ENCODE measurements at places on chromosomes 11 and 22. TPM values are rescaled to one million over a fixed set of nuclear protein-coding genes. Genes with fewer than 3 reads are reported as not detected.

DNA sequence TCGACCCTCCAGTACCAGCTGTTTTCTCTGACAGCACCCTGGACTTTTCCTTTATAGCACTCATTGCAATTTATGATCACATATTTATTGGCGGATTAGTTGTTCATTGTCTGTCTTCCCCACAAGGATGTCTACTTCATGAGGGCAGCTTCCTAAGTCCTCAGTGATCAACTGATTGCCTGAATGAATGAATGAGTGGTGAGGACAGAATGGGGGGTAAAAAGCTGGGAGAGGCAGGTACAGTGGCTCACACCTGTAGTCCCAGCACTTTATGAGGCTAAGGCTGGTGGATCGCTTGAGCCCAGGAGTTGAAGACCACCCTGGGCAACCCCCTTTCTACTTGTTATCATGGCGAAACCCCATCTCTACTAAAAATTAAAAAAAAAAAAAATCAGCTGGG is 11.1 kb upstream of the SOX10 start:
- H3K4me1 ChIP-seq: peaks cover 29% of the 10 kb centered on the region
- H3K27ac ChIP-seq: no peak overlapping the region
- no peak for DNase-seq

- peaks cover 55% of the 10 kb centered on the region for H3K4me1 ChIP-seq
- peak overlapping the region; percentile 37 for H3K27ac ChIP-seq
- no peaks in the 10 kb centered on the region for H3K27me3 ChIP-seq
Observed at GRCh38 chr11:67466367-67466766, 2.7 kb downstream of the TMEM134 start.

DNA sequence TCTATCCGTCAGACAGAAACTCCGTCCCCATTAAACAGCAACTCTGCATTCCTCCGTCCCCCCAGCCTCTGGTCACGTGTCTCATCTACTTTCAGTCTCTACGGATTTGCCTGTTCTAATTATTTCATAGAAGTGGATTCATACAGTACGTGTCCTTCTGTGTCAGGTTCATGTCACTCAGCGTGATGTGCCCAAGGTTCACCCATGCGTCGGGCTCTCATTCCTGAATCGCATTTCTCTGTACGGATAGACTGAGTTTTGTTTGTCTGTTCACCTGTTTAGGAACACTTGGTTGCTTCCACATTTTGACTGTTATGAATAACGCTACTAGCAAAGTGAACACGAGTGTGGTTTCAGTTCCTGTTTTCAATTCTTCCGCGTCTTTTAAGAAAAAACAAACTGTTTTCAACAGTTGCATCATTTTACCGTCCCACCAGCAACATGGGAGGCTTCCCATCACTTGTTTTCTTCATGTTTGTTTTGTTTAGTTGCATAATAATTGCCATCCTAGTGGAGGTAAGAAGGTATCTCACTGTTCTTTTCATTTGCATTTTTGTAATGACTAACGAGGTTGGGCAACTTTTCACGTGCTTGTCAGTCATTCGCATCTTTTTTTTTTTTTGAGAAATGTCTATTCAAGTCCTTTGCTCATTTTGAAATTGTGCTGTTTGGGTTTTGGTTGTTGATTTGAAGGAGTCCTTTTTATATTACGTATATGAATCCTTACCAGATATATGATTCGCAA is 8.9 kb upstream of the NLRP6 start:
- no peaks in the 10 kb centered on the region for H3K36me3 ChIP-seq
- DNase-seq: no peak
- H3K27me3 ChIP-seq: no peaks in the 10 kb centered on the region
- H3K4me3 ChIP-seq: peak overlapping the region; percentile 3

GRCh38 chr11:44730775-44731174 is 4.0 kb downstream of the TSPAN18 start:
- H3K4me1 ChIP-seq: peaks cover 36% of the 10 kb centered on the region
- no peaks in the 10 kb centered on the region for H3K36me3 ChIP-seq
- H3K4me3 ChIP-seq: no peak overlapping the region
- H3K27me3 ChIP-seq: no peaks in the 10 kb centered on the region
- no peak for DNase-seq

GRCh38 chr11:64763526-64764039 is 3.8 kb upstream of the PYGM start:
- H3K4me1 ChIP-seq: peaks cover 55% of the 10 kb centered on the region
- H3K27ac ChIP-seq: peak overlapping the region; percentile 60
- no peak overlapping the region for H3K4me3 ChIP-seq
- no peaks in the 10 kb centered on the region for H3K27me3 ChIP-seq
- DNase-seq: no peak

GRCh38 chr11:112942966-112943643 is 18.1 kb upstream of the NCAM1 start:
- peaks cover 9% of the 10 kb centered on the region for H3K4me1 ChIP-seq
- H3K4me3 ChIP-seq: no peak overlapping the region
- H3K36me3 ChIP-seq: no peaks in the 10 kb centered on the region
- no peak for DNase-seq
- H3K27ac ChIP-seq: peak overlapping the region; percentile 40

VPREB3 gene
- total RNA-seq: not detected

SELENOM gene
- 941 TPM for total RNA-seq

PHLDB1 gene
- 119 TPM for total RNA-seq

MS4A3 gene
- not detected for total RNA-seq
